SW 1271 (cell line): ENCODE measurements at places on chromosomes 7 and 10.

GRCh38 chr10:9792181-9792580, 1225.5 kb upstream of the CELF2 start:
- DNase-seq = no peak

GRCh38 chr7:94888995-94889523, 18.3 kb upstream of the PPP1R9A start:
- DNase-seq = no peak

DNA sequence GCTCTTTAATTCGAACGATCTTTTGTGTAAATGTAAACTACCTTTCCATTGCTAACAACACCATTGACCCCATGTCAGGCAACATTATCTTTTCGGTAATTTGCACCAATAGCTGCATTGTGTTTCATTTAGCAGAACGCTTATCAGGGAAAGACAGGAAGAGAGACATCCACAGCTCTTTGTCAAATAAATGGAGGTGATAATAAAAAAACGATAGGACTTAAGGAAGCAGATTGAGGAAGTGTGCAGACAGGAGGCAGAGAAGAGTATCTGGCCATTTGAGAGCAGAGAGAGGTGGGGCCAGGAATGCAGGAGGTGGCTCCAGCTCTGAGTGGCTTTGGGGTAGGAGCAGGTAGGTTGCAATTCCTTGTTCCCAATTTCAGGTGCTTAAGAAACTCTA, 37.5 kb upstream of the ADARB2 start:
- no peak for DNase-seq

GRCh38 chr10:124221356-124222317, 128.2 kb upstream of the CHST15 start:
- DNase-seq = no peak

GRCh38 chr10:116122664-116123063, 150.3 kb downstream of the GFRA1 start:
- DNase-seq = no peak

- DNase-seq = no peak
Observed at GRCh38 chr7:150854066-150855000, 2.0 kb downstream of the AOC1 start.

GRCh38 chr10:8513155-8514147, 459.0 kb downstream of the GATA3 start:
- no peak for DNase-seq

DNA sequence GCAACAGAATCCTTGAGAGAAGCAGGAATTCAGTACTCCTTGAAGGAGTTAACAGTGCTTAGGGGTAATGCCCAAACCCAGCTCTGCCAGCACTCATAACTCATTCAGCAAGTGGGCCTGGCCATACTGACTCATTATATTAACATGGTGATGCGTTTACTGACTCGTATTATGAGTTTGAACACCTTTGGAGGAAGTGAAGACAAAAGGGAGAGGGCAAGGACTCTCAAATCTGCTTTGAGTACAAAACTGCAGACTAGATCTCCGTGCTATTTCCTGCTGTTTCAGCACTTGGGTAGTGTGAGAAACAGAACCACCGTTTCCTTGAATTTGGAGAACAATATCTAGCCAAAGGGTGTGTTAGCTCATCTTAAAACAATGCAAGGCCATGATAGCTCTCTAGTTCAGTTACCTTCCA, 30.8 kb downstream of the SLC16A9 start:
- DNase-seq = no peak

- DNase-seq = no peak
Observed at GRCh38 chr10:105656856-105657255, 1015.8 kb downstream of the SORCS3 start.

DNA sequence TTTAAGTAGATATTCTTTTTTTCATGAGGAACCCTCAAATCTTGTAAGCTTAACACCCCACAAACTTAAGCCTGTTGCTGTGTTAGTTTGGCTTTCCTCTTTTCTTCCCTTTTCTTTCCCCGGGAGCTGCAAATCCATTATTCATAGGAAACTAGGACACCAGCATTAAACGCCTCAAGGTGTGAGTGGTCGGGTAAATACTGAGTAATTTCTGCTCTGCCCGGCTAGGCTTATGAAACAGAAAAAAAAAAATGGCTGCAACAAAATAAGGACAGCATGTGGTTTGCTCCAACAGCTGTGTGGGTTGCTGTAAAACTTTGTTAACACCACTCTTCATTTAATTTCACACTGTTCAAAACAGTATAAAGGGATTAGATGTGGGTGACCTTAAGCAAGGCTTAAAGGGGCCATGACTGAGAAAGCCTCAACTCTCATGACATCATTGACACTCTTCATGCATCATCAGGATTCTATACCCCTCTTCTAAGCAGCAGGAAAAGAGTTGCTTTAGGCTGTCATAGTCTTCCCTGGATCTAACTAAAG, 104.1 kb downstream of the AOAH start:
- DNase-seq = no peak

- DNase-seq = no peak
Observed at GRCh38 chr7:134089446-134089845, 37.7 kb upstream of the LRGUK start.

DNA sequence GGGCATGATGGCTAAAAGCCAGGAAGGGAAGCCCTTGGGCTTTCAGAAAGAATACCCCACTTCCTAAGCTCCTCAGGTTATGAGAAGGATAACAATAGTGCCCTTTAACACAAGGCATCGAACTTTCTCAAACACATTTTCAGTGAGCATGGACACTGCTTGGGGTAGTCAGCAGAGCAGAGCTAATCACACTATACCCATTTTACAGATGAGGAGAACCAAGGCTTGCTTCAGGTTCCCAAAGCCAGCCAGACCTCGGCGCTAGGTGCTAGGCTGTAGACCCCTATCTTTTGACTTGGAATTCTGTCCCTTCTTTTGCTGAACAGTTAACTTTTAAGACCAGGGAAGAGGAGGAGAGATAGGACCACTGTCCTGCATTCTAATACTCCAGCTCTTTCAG, 1.8 kb downstream of the NEURL1 start:
- DNase-seq = no peak

GRCh38 chr10:93436591-93437085, 45.5 kb downstream of the MYOF start:
- DNase-seq = peak; percentile 67

DNA sequence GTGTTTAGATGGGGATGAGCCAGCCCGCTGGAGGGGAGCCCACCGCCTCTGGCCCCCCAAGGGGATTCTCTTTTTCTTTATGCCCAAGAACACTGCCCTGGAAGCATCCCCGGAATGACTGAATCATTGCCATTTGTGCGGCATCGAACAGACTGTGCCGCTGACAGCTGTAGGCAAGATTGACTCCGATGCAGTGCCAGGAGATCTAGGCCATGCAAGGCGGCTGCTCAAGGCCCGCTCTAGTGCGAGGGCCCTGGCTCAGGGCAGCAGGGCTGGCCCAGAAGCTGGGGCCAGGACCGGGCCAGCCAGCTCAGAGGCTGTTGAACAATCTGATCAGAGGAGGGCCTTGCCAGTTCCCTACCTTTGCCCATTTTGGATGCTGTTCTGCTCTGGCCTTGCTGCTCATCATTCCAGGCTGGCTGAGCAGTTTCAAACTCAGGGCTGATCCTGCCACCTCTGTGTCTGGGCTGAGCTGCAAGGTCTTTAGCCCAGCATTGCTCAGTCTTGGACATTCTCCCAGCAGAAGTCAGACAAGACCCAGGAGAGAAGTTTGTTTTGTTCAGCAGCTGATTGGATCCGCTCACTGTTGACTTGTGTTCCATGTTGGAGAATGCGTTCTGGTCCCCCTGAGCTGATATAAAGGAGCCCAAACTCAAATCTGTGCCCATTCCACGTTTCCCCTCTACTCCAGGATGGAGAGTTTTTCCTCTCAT, 485.3 kb upstream of the GALNT17 start:
- DNase-seq = no peak

- DNase-seq = no peak
Observed at GRCh38 chr7:137961200-137962177, 40.4 kb downstream of the CREB3L2 start.

GRCh38 chr7:73623798-73624668, at the start of gene MLXIPL:
Gene MLXIPL (minus strand): TSS chr7:73624522. CDS start chr7:73624492, 30 bp downstream.
- peak; percentile 46 for DNase-seq

DNA sequence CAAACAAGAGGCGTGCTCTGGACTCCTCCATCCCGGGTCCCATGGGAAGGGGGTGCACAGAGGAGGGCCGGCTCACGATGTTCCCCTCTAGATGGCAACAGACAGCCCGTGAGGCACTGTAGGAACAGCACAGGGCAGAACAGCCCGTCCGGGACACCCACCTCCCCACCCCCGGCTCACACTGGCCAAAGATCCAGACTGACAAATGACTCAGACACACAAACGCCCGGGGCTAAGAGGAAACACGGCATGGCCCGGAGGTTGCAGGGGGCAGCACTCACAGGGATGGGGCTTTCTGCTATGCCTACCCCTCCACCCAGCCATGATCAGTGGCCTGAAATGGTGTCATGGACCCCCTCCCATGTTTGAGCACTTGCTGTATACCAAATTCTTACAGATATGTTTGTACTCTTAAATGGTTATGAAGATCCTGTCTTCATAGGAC, 4.9 kb upstream of the ELN start:
- peak; percentile 34 for DNase-seq
